ENCODE measurements at places on chromosomes 5 and 9.
A peak's percentile ranks its signal among the peaks of the same experiment; 100 is the strongest.

GRCh38 chr9:129786481-129786880, 16.5 kb upstream of the TOR1B start:
- no peak for DNase-seq

- DNase-seq: no peak
Observed at GRCh38 chr5:124451721-124452383, 294.6 kb downstream of the ZNF608 start.

- no peak for DNase-seq
Observed at GRCh38 chr5:56492812-56493211, 259.7 kb upstream of the ANKRD55 start.

- no peak for DNase-seq
Observed at GRCh38 chr5:133914434-133914833, 54.0 kb downstream of the C5orf15 start.

DNA sequence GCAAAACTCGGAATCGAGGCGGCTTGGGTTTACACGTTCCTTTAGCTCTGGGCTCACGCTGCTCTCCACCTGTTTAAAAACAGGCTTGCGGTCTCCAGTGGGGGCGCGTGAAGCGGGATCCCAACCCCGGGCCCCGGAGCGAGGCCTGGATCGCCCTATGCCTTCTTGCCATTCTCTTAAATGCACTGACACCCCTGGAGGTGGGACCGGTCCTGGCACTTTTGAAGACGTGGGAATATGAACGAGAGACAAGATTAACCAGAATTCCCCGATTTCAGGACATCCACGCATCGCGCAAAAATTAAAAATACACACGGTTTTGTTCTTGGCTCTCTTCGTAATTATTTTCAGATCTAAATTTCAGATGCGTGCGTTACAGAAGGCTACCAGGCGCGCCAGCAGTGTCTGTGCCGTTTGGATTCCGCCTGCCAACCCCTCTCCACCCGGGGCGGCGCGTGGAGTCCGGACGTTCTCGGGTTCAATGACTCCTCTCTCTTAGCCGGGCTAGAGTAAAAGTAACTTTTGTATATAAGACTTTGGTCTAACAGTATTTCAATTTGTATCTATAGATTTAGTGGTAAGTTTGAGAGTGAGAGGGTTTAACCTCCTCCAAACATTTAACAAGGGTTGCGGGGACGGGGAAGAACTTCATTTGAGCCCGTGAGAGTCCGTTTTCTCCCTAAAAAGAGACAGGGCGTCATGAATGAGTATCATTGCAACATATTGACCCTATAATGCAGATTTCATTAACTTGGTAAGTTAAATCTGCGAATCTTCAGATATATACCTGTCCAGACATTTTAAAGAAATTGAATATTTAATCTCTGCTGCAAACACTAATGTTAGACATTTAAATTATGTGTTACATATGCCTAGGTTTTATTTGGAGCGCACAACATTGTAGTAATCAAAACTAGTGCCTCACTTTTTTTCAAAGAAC, 3.8 kb downstream of the FOXD1 start:
- DNase-seq: no peak

DNA sequence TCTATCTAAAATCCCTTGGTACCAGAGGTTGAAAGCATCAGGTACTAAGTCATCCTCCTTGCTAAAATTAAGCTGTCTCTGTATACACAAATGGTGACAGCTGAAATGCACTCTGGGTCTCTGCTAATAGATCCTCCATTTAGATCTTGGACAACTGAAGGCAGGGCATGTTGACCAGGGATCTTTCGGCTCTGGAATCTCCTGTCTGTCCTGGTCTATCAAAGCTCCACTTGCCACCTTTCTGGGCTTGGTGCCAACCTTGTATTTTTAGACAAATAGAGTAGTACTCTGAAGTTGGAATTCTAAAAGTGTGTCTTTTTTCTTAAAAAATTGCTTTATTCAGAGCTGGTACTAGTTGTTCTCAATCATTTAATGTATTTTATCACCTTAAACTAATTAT, 135.2 kb upstream of the HMHB1 start:
- DNase-seq: no peak

DNA sequence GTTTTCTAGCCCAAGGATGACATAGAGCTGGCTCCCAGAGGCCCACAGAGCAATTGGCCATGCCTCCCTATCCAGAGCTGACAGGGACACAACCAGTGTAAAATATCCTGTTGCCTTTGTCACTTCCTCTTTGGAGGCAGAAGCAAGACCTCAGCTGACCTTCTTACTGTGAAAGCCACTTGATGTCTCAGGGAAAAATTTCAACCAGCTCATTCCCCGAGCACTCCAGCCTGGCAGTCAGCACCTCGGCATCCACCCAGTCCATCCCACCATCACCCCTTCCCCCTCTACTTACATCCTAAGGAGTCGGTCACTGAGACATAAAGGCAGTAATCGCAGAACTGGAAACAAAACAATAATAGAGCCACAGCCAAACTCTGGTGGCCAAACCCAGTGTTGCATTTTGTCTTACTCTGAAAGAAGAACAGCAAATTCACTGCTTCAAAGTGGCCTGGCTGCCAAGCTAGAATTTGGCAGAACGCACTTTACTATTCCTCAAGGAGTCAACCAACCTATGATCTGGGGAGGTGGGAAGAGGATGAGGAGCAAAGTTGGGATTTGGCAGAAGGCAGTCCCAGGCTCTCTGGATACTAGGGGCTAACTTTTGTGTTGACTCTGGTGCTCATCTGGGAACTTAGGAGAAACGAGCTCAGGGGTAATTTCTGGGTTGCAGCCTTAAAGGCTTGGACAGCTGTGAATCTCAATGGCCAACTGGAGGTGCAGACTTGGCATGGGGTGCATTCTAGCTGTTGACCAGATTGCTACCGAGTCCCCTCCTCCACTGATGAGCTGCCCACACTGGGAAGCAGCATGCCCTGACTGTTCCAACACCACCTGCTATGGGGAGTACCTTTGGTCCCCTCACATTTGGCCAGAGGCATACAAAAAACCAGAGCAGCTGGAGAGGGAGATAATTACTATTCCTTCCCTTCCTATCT, 13.6 kb downstream of the NIPAL4 start:
- no peak for DNase-seq

- no peak for DNase-seq
Observed at GRCh38 chr5:87266914-87267573, 639 bp upstream of the RASA1 start.

- DNase-seq: no peak
Observed at GRCh38 chr9:136131629-136132511, 13.2 kb upstream of the TMEM250 start.

- DNase-seq: no peak
Observed at GRCh38 chr9:95645992-95646391, 129.2 kb upstream of the PTCH1 start.

GRCh38 chr9:37953775-37954437, 50.0 kb upstream of the SLC25A51 start:
- no peak for DNase-seq

DNA sequence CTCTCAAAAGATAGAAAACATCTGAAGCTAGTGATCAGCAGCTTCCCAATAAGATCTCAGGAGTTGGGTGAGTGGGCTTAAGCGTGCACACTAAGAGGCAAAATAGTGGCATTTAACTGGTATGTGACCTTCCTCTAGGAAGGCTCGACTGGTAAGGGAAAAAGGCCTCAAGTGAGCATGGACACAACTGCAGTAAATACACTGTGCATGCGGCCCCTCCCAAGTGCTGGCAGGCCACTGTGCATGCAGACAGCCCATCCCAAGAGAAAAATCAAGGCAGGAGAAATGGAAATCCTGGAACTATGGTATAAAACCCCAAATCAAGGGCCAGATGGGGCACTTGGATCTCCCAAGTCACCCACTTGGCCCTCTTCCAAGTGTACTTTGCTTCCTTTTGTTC, 112.7 kb downstream of the SMC2 start:
- DNase-seq: no peak

- peak; percentile 37 for DNase-seq
Observed at GRCh38 chr5:138807182-138807581, 54.0 kb downstream of the CTNNA1 start.

- DNase-seq: no peak
Observed at GRCh38 chr9:33381231-33381791, 21.1 kb downstream of the AQP7 start.

- no peak for DNase-seq
Observed at GRCh38 chr9:25562101-25562500, 116.1 kb downstream of the TUSC1 start.

GRCh38 chr5:140348104-140348503, 1.7 kb upstream of the HBEGF start:
- no peak for DNase-seq
